Fibroblast of the aortic adventitia (primary cell): ENCODE measurements at places on chromosomes 11 and 22. TPM values are rescaled to one million over a fixed set of nuclear protein-coding genes. Genes with fewer than 3 reads are reported as not detected.

CALCA gene
- total RNA-seq = not detected in 2 replicates

OR8B4 gene
- not detected in 2 replicates for total RNA-seq

TLCD5 gene
- 5.8 and 6.4 TPM in 2 replicates for total RNA-seq

LINC01488 gene
- not detected in 2 replicates for total RNA-seq

PSMC3 gene
- 52.3 and 128 TPM in 2 replicates for total RNA-seq

LRRC55 gene
- total RNA-seq = not detected in 2 replicates

NNMT gene
- total RNA-seq = 178 and 2,246 TPM in 2 replicates

BACE1-AS gene
- 5.1 and 8.5 TPM in 2 replicates for total RNA-seq

NTM gene
- total RNA-seq = 3.4 and 52.2 TPM in 2 replicates

CNTF gene
- 0.82 and 1.9 TPM in 2 replicates for total RNA-seq

TMEM86A gene
- 0.27 and 9.6 TPM in 2 replicates for total RNA-seq

DEUP1 gene
- total RNA-seq = not detected in 2 replicates

PNPLA3 gene
- total RNA-seq = 2.9 and 4.5 TPM in 2 replicates

MYO18B gene
- 0.08 TPM in 1 of 2 replicates, not detected in the other for total RNA-seq

CNGA4 gene
- not detected in 2 replicates for total RNA-seq
